Cerebellar nuclear complex (tissue), 1 donor: ENCODE measurements at places on chromosomes 13 and 19.

DNA sequence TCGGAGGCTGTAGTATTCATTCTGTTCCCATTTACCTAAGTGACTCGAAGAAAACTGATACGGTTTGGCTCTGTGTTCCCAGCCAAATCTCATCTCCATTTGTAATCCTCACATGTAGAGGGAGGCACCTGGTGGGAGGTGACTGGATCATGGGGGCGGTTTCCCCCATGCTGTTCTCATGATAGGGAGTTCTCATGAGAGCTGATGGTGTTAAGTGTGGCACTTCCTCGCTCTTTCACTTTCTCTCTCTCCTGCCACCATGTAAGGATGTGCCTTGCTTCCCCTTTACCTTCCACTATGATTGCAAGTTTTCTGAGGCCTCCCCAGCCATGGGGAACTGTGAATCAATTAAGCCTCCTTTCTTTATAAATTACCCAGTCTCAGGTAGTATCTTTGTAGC lies 23.5 kb downstream of the SLAIN1 start:
- DNase-seq: no peak

- no peak for DNase-seq
Measured at GRCh38 chr19:4042731-4043082, 24.0 kb downstream of the ZBTB7A start.

- no peak for DNase-seq
Measured at GRCh38 chr13:114054830-114055439, 77.5 kb downstream of the RASA3 start.

GRCh38 chr19:53509845-53510244 lies 28.1 kb upstream of the ZNF331 start:
- no peak for DNase-seq

DNA sequence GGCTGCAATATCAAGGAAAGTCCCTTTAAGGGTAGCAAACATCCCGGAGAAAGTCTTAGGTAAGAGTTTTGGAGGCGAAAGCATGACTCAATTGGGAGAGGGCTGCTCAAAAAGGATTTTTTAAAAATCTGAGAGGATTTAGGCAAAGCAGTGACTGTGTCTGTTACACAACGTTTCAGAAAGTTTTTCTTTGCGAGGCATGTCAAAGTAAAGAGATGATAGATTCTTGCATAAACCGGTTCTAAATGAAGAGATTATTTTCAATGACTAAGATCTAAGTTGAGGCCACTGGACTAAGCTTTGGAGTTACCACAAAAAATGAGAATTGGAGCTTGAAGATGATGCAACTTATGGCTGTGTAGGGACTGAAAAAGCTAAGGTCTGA lies 43.7 kb upstream of the ENOX1 start:
- DNase-seq: no peak

DNA sequence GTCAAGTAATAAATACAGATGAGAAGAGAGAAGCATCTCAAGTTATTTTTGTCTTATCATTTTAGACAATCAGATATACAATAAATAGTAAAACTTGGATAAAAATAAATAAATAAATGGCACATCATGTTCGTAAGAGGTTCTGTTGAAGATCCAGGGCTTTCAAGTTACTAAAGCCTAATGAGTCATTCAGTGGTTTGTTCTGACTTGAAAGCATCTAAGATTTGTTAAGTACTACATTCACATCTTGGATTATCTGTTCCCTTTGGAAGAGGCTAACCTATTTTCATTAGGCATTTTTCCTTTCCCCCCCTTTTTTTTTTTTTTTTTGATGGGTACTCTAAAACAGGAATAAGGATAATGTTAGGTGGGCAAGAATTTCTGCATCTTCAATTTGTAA lies 429.3 kb downstream of the PCDH20 start:
- DNase-seq: no peak

GRCh38 chr19:55621673-55622231 lies 2.6 kb downstream of the ZNF784 start:
- DNase-seq: no peak

- no peak for DNase-seq
Measured at GRCh38 chr13:109783447-109783814, 3.0 kb downstream of the IRS2 start.

DNA sequence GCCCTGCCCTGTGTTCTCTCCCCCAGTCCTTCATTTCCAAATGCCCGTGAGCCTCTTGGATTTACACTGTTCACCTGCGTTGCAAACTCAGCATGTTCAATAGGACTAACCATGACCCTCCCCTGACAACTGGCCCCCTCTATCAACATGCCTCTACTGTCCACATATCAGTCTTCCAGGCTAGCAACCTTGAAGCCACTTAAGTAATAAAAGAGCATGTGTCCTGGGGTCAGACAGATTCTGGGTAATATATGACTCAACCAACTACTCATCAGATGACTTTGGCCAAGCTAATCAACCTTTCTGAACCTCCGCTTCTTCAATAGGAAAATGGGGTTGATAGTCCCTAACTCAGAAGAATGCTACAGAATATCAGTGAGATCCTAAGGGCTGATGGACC lies 15.1 kb upstream of the PDX1 start:
- DNase-seq: no peak

GRCh38 chr13:33307843-33308242 lies 22.3 kb upstream of the STARD13 start:
- DNase-seq: no peak

GRCh38 chr13:114122127-114122511 lies 10.3 kb downstream of the RASA3 start:
- no peak for DNase-seq

GRCh38 chr13:42174344-42175162 lies 97.4 kb upstream of the AKAP11 start:
- no peak for DNase-seq

- no peak for DNase-seq
Measured at GRCh38 chr13:97310809-97311436, 88.8 kb downstream of the MBNL2 start.

DNA sequence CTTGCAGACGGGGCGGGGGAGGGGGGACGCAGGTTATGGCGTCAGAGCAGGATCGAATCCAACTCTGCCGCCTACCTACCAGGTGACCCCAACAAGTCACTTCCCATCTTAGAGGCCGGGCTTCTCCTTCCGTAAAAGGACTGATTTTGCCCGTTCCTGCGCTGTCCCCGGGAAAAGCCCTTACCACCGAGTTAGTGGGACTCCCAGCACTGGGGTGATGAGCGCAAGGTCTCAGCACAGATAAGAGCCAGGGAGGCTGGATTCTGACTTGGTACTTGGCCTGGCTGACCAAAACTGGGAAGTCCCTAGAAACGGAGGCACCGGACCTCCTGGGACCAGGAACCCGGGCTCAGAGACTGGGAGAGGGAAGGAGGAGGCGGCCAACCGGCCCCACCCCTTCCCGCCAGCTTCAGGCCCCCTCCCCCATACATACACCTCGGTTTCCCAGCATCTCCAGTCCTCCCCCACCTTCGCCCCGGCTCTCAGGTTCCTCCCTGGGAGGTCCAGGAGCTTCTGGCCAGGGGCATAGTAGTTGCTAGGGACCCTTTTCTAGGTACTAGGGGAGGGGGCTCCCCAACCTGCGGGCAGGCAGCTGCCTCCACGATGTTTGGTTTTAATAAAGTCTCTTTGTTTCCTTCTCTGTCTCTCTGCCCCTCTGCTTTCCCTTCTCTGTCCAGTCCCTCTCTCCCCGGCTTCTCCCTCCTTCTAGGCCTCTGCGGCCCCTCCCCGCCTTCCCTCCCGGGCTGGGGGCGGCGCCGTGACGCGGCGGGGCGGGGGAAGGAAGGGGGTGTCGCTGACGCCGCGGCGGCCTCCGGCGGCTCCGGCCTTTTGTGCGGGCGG lies at the start of gene GRAMD1A:
Gene GRAMD1A (plus strand): TSS at position 826 of the 840 bp plus-strand sequence. CDS start 156 bp downstream, outside the sequence.
- DNase-seq: peak; percentile 35

GRCh38 chr19:18833141-18833476 lies 1.4 kb downstream of the UPF1 start:
- DNase-seq: no peak

- no peak for DNase-seq
Measured at GRCh38 chr13:31088826-31089420, 72.8 kb downstream of the HSPH1 start.
